MCF 10A (cell line): ENCODE measurements at places on chromosomes 4 and X. TPM values are rescaled to one million over a fixed set of nuclear protein-coding genes. Genes with fewer than 3 reads are reported as not detected.

DNA sequence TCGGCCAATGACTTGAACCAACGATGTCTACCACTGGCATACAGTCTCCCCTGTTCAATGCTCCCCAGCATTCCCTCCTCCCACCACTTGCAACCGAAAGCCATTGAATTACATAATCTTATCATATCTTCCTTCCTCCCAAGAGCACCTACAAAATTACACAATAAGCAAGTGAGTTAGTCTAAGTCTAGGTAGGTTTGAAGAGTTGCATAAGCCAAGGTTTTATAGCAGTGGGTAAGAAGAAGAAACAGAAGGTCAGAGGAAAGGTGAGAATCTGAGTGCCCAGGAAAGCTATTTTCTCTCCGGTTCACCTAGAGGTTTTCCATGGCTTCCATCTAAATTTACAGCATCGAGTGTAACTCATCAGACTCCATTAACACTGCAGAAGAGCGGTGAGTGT lies 40.3 kb downstream of the ATP8A1 start:
- DNase-seq = no peak
- H3K4me3 ChIP-seq = no peak overlapping the region
- H3K27ac ChIP-seq = no peak overlapping the region
- no peaks in the 10 kb centered on the region for H3K36me3 ChIP-seq

DNA sequence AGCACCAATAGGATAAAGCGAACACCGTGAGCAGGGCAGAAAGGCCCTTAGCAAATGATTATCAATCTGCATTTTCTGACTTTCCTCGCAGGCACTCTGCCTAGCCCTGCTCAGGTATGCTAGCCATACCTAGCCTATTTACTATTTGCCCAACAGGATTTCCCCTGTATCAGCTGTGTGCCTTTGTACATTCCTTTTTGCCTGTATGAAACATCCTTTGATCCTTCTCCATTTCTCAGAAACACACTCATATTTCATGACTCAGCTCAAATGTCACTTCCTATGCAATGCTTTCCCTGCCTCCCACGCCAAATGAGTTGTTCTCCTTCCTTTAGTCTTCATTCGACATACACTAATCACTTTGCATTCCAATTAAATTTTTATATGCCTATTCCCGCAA lies 37.2 kb downstream of the PCDH7 start:
- H3K4me1 ChIP-seq = peaks cover 7% of the 10 kb centered on the region
- H3K4me3 ChIP-seq = no peak overlapping the region
- no peak overlapping the region for H3K27ac ChIP-seq
- H3K36me3 ChIP-seq = no peaks in the 10 kb centered on the region
- no peaks in the 10 kb centered on the region for H3K27me3 ChIP-seq
- peak; percentile 93 for DNase-seq

DNA sequence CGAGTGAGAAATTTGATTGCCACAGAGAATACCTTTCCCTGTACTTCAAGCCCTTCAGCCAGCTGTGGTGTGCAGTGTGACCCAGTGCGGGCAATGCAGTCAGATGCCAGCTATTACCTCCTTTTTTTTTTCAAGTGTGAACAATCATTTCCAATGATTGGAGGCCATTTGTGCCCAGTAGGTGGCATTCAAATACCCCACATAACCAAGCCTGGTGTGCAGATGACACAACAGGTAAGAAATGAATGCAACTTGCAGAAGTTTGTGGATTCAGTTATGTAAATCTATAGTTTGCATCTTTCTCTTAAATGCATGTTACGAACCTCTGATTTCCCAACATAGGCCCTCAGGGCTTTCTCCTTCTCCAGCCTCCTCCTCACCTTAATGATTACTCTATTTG lies 98.0 kb downstream of the CLCN4 start:
- H3K27ac ChIP-seq = no peak overlapping the region
- no peaks in the 10 kb centered on the region for H3K36me3 ChIP-seq
- no peak overlapping the region for H3K4me3 ChIP-seq
- H3K4me1 ChIP-seq = no peaks in the 10 kb centered on the region
- no peaks in the 10 kb centered on the region for H3K27me3 ChIP-seq

DNA sequence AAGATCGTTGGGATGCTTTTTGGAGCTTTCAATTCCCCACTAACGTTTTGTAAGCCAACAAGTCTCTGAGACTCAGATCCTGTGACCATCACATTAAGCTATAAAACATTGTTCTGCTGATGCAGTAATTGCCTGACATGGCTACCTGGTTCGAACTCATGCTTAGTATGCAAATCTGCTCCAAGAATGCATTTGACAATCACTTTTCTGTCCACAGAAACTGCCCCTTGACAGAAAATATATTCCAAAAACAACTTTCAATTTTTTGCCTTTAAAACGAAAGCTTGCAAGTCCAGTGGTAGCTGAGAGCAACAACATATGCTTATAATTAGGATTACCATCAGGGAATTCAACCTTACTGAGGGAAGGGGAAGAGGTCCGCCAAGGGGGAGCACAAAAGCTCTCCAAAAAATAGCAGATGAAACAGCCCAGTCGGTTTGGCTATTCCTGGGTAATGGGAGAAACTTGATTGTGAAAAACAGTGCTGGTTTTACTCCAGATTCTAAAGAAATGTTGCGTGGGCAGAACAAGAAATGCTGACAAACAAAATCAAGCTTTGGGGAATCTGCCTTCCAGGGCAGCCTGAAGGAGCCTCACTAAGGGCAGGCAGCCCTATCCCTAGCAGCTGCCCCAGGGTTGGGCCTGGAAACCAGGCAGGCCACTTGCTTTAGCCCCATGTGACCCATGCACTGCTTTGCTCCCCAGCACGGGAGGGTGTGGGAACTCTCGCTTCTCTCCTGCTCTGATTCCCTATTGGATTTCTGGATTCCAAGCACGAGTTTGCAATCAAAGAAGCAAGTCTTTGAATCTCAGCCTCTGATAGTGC lies 160.7 kb upstream of the LDB2 start:
- peaks cover 12% of the 10 kb centered on the region for H3K4me1 ChIP-seq
- H3K27ac ChIP-seq = no peak overlapping the region
- H3K4me3 ChIP-seq = no peak overlapping the region
- DNase-seq = no peak
- no peaks in the 10 kb centered on the region for H3K27me3 ChIP-seq

Gene STAP1
- not detected in 2 replicates for total RNA-seq

Gene GSX2
- not detected in 2 replicates for total RNA-seq

Gene PITX2
- total RNA-seq = 0.77 and 0.79 TPM in 2 replicates
